ENCODE measurements at places on chromosomes 13 and 19. TPM values are rescaled to one million over a fixed set of nuclear protein-coding genes. Genes with fewer than 3 reads are reported as not detected.

GRCh38 chr19:29819300-29819699 lies 7.5 kb downstream of the CCNE1 start:
- DNase-seq: peak; percentile 32

GRCh38 chr13:38980750-38981078 lies 9.9 kb downstream of the STOML3 start:
- no peak for DNase-seq

DNA sequence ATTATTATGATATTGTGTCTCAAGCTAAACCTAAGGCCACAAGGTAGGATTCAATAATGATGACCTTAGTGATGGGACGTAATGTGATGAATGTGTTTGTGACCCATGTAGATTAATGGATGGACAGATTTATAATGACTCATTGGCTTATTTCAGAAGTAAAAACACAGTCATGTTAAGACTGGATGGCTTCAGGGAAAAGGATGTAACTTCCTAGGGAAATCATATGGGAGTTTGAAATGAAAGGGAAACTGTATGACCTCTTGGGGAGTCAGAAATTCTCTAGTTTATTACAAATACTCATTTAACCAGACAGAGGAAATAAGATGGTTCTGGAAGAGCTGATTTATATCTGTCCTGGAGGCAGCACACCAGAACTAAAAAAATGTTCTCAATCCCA lies 2.9 kb downstream of the EDNRB start:
- no peak for DNase-seq

- peak; percentile 83 for DNase-seq
These were observed 6.6 kb upstream of the CDX2 start for GRCh38 chr13:27975564-27976361.

DNA sequence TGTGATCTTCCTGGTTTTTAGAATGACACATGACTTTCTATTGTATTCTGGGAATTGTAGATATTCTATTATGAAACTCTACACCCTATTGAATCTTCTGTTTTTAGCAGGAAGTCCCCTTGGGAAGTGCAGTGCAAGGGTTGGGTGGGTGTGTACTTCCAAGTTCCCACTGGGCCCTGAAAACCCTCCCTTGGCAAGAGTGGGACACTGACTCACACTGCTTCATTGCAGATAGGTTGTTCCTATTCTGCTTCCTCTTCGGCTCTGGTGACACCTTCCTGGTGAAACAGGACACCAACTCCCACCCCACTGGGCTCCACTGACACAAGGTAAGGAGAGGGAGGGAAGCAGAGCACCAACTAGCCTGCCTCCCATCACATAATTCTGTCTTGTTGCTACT lies 121.8 kb downstream of the KCTD12 start:
- no peak for DNase-seq

GRCh38 chr19:18700501-18701249 lies 17.2 kb downstream of the CRTC1 start:
- no peak for DNase-seq

- DNase-seq: no peak
These were observed 47.5 kb upstream of the LSM14A start for GRCh38 chr19:34124828-34125227.

GRCh38 chr19:32122258-32122657 lies 223.2 kb upstream of the ZNF507 start:
- no peak for DNase-seq

GRCh38 chr19:14473073-14473977 lies 1.8 kb downstream of the PTGER1 start:
- no peak for DNase-seq

GRCh38 chr19:54204767-54205468 lies 4.3 kb downstream of the RPS9 start:
- DNase-seq: no peak

DNA sequence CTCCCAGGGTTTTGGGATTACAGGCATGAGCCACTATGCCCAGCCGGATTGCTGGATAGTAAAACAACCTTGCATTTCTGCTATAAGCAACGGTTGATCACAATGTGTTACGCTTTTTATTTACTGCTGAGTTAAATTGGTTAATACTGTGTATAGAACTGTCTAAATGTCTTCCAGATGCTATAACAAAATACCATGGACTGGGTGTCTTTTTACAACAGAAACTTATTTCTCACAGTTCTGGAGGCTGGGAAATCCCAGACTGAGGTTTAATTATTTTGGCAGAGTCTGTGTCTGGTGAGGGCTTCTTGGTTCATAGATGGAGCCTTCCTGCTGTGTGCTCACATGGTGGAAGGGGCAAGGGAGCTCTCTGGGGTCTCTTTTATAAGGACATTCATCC lies 65.5 kb downstream of the ING1 start:
- no peak for DNase-seq

DNA sequence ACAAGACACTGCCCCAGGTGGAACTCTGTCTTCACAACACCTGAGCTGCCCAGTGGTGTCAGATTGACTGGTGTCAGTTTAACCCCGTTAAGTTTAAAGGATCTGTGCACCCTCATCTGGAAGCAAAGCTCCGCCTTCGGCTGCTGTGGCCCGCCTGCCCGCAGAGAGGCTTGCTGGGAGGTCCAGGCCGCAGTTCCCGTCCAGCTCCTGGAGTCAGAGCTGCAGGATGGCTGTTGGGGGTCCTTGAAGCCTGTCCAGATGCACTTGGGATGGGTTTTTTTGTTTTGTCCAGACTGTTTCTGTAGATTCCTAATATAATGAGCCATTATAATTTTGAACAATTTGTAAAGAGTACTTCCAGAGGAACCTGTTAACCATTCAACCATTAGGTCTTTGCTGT lies 16.1 kb downstream of the CUL4A start:
- DNase-seq: peak; percentile 86

GRCh38 chr19:4174213-4174894 lies 8.0 kb downstream of the SIRT6 start:
- no peak for DNase-seq

- no peak for DNase-seq
These were observed 18.5 kb downstream of the PPP1R12C start for GRCh38 chr19:55098716-55099556.

DNA sequence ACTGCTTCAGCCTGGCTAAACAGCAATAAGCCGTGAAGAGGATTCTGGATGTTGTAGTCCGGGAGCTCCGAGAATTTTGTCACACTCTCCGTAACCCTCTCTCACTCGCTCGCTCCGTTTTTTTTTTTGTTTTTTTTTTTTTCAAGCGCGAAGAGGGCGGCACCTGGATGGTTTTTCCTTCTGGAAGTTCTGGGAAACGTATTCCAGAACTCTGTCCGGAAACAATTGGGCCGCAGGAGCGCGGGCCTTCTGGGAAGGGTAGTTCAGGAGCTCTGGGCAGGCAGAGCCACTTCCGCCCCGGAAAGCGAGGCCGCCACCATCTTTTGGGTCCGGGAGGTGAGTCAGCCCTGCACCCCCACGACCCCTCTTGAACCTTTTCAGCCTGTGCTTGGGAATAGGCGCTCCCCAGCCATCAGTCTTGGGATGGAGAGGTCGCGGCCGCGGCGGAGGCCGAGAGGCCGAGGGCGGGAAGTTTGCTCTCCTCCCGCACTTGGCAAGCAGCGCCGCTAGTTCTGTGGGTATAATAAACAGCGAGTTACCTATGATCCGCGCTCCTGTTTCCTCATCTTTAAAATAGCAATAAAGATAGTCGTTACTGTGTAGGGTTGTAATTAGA lies at the start of gene ZNF227:
ZNF227 (plus strand) TSS at position 283 of the 616 bp plus-strand sequence. CDS start 5,261 bp downstream, outside the sequence.
- DNase-seq: peak; percentile 95

GRCh38 chr13:23796551-23796950 lies 92.6 kb downstream of the MIPEP start:
- no peak for DNase-seq

DNA sequence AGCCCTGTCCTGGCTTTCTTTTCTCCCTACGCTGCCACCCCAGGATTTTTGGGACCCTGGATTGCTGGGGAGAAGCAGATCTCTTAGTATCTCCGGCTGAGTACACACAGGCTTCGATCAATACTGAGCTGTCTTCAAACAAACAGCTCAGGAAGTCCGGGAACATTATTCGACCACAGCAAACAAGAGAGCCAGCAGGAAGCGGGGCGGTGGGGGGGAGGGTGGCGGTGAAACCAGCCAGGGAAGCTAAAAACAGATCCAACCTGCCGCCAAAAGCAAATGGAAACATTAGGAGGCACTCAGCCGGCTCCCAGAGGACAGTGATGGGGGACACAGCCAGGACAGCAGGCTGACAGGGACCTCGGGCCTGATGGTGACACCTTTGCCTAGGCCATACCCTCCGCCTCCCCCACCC lies 12.2 kb upstream of the BCAM start:
- no peak for DNase-seq

- no peak for DNase-seq
These were observed 1.9 kb downstream of the ZNF444 start for GRCh38 chr19:56142897-56143434.

- DNase-seq: no peak
These were observed 13.7 kb downstream of the ZNF461 start for GRCh38 chr19:36652958-36653357.

- DNase-seq: no peak
These were observed 550.8 kb downstream of the EFNB2 start for GRCh38 chr13:105984646-105985045.

DNA sequence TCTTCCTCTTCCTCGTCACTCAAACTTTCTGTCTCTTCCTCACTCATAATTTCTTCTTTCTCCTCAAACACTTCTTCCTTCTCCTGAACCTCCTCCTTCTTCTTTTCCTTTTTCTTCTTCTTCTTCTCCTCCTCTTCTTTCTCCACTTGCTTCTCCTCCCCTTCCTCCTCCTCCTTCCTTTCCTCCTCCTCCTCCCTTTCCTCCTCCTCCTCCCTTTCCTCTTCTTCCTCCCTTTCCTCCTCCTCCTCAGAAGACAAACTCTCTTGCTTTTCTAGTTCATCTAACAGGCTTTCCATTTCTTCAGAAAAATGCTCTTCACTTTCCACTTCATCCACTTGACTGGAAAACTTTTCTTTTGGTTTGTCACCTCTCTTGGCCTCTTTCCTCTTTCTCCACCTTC lies 19.8 kb downstream of the WDR87 start:
- DNase-seq: no peak

DNA sequence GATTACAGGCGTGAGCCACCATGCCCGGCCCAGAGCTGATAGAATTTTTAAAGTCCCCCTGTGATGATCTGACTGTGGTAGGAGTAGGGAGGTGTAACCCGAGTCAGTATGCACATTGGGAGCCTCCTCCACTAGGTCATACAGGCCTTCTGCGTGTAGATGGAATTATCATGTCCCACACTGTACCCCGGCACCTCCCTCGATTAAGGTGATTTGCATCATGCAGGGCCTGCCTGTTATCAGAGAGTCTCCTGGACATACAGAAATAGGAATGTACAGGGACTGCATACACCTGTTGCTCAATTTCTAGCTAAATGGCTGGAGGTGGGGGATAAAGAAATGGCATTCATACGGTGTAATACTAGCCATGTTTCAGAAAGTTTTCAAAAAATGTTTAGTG lies 922 bp upstream of the ERVK3-1 start:
- DNase-seq: no peak

GRCh38 chr19:29089315-29089870 lies 123.6 kb downstream of the UQCRFS1 start:
- no peak for DNase-seq

- no peak for DNase-seq
These were observed 37.8 kb upstream of the CXCL17 start for GRCh38 chr19:42480335-42481095.

- DNase-seq: no peak
These were observed 1.5 kb upstream of the TRAPPC5 start for GRCh38 chr19:7678971-7679751.

DKKL1 gene
- 1.5 TPM for total RNA-seq

ZNF724 gene
- 3.0 TPM for total RNA-seq

IZUMO1 gene
- total RNA-seq: not detected

CARD8 gene
- 29.5 TPM for total RNA-seq

CASP14 gene
- not detected for total RNA-seq

GSX1 gene
- total RNA-seq: not detected

LILRB5 gene
- total RNA-seq: not detected

ZNF582 gene
- total RNA-seq: 4.1 TPM

CLIP3 gene
- 53.8 TPM for total RNA-seq
